Activated CD8-positive, alpha-beta T cell treated with anti-CD3 and anti-CD28 coated beads for 36 hours (primary cell): ENCODE measurements at places on chromosomes 13 and 19. TPM values are rescaled to one million over a fixed set of nuclear protein-coding genes. Genes with fewer than 3 reads are reported as not detected.

The ZNF99 gene
- total RNA-seq: not detected

The SLC7A9 gene
- total RNA-seq: not detected

The PRR22 gene
- 4.4 TPM for total RNA-seq

- peak; percentile 57 for DNase-seq
Measured at GRCh38 chr13:99352351-99353245, 45.4 kb upstream of the GPR183 start.

DNA sequence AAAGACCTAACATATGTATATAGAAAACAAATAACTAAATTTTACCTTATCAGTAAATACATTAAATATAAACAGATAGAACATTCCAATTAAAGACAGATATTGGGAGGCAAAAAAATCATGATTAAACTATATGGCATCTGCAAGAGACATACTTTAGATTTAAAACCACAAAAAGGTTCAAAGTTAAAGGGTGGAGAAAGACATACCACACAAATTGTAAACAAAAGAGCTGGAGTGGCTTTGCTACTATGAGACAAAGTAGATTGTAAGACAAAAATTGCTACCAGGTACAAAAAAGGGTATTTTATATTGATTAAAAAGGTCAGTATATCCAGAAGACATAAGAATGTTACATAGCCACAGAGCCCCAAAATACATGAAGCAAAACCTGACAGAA is 200.2 kb downstream of the KCNRG start:
- no peak for DNase-seq

DNA sequence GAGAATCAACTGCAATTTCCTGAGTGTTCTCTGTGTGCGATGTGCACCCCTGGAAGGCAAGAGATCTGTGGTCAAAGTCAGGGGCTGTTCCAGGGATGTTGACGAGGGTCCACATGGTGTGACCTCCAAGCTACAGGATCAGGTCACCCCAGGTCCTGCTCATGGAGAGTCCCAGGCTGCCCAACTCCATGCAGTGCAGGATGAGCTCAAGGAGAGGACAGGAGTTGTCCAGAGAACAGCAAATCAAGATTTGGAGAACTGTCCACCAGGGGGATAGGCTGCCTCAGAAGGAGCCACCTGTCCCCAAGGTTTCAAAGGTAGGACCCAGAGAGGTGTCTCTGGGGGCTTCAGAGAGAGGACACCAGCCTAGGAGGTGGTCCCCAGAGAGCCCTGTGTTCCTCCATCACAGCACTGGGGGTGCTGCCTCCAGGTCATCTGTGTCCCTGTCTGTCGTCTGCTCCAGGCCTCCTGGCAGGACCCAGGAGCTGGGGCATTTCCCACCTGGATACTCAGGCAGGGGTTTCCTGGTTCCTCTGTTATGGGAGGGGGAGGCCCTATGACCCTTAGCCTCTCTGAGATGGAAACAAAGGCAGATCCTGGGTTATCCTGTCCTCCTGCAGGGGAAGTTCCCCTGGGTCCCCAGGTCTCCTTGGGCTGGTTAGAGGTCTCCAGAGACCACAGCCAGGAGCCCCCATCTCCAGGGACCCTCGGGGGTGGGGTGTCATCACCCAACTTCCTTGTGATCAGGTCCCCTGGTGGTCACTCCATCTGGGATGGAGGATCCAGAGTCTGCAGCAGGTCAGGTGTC is 2.1 kb upstream of the CEACAM7 start:
- no peak for DNase-seq

DNA sequence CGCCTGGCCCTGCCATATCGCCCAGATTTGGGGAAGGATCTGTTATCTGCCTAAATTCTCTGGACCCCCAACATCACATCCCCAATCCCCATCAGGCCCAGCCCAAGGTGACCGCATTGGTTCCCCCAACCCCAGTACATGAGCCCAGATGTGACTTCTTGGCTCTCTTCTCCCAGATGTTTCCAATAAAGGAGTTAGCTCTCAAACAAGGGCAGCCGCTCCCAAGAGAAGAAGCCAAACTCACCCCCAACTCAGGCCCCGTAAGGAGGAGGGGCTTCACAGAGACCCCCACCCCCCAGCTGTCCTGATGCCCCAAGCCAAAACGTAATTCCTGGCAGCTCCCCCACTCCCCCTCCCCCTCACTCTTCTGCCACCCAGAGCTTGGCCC is 6.9 kb downstream of the FBN3 start:
- no peak for DNase-seq

DNA sequence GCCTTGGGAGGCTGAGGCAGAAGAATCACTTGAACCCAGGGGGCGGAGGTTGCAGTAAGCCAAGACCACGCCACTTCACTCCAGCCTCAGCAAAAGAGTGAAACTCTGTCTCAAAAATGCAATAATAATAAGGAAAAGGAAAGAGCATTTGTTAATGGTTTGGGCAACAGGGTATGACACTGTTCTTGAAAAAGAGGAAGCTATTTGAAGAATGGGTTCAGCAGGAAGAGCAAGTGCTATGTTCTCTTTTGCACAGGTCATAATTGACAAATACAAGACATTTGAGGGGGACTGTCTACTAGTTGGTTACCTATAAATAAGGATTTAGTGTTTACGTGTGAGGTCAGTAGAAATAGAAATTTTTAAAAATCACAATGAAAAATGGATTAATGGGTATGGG is 218.3 kb downstream of the DCT start:
- DNase-seq: no peak

DNA sequence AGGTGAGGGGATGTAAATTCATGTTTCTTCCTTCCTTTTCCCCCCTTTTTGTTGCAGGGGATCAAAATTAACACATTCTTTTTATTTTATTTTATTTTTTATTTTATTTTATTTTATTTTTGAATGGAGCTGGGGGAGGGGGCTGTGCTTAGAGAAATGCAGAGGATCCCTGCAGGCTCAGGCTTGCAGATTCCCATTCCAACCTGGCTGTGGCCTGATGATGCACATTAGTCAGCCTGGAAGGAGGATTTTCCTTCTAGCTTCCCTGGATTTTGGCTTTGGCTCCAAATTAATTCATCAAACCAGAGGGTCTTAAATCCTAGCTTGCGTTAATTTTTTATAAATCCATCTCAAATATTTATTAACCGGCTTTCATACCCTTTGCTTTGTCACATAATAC is 67.0 kb downstream of the FREM2 start:
- DNase-seq: no peak

GRCh38 chr13:34816245-34816884 is 125.7 kb upstream of the NBEA start:
- DNase-seq: no peak
